ENCODE measurements at places on chromosomes 12 and 14. TPM values are rescaled to one million over a fixed set of nuclear protein-coding genes. Genes with fewer than 3 reads are reported as not detected.

- DNase-seq, result peak; percentile 87
Observed at GRCh38 chr12:113092607-113093408, 36.3 kb downstream of the DTX1 start.

The GUCY2C gene
- polyA plus RNA-seq, result 0.02 TPM

The KRT74 gene
- polyA plus RNA-seq, result 0.14 TPM

GRCh38 chr14:104286086-104286485 is 147.7 kb downstream of the KIF26A start:
- DNase-seq, result peak; percentile 25

The PTGDR gene
- 0.32 TPM for polyA plus RNA-seq

The SLC25A29 gene
- 20.9 TPM for polyA plus RNA-seq

- no peak for DNase-seq
Observed at GRCh38 chr14:100769035-100769939, 42.6 kb downstream of the DLK1 start.

The KRT85 gene
- not detected for polyA plus RNA-seq

GRCh38 chr14:21868442-21869046 is 194.9 kb upstream of the OR4E1 start:
- peak; percentile 10 for DNase-seq

DNA sequence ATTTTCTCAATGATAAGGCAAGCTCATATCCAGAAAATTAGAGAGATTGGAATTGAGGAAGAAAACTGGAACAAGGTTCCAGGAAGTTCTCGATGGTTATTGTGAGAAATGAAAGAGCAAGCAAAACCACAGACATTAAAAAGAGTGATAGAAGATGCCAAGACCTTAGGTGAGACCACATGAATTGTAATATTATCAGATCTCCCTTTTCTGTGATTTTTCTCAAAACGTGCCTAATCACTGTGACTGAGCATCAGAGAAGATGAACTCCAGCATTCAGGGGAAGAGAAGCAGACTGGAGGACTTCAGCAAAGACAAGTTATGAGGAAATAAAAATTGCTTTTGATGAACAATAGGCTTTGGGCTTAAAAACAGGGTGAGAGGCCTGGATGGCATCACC is 278.8 kb downstream of the SOX5 start:
- no peak for DNase-seq

DNA sequence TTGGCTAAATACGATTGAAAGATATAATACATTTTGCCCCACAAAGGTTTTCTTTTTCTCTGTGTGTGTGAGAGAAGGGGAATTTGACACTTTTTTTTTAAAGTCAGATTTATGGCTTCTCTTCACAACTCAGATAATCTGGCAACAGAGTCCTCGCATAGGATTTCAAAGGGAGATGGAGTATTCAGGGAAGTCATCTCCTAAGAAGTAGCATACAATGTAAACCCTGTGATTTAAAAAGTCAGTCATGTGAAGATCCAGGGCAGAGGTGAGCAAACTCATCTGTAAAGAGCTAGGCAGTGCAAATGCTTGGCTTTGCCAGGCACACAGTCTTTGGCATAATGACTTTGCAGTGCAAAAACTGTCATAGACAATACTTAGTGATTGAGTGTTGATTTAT is 1526.3 kb downstream of the AACS start:
- DNase-seq, result no peak

The GALNT8 gene
- polyA plus RNA-seq, result 3.5 TPM

- no peak for DNase-seq
Observed at GRCh38 chr14:26132061-26132645, 465.7 kb downstream of the NOVA1 start.

DNA sequence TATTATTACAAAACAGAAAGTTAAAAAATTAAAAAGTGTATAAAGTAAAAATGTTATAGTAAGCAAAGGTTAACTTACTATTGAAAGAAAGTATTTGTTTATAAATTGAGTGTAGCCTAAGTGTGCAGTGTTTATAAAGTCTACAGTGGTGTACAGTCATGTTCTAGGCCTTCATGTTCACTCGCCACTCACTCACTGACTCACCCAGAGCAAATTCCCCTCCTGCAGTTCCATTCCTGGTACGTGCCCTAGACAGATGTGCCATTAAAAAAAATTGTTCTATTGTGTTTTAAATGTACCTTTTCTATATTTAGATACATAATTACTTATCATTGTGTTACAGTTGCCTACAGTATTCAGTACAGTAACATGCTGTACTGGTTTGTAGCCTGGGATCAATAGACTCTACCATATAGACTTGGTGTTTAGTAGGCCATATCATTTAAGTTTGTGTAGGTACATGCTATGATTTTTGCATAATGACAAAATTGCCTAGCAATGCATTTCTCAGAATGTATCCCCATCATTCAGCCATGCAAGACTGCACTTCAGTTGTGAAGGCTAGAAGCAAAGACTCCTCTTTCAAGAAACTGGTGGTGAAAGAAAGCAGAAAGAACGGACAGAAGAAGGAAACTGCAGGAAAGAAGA is 100.6 kb downstream of the DACT1 start:
- DNase-seq, result no peak

GRCh38 chr12:19572920-19573558 is 133.7 kb downstream of the AEBP2 start:
- no peak for DNase-seq

- no peak for DNase-seq
Observed at GRCh38 chr12:119661882-119662281, 6.1 kb upstream of the PRKAB1 start.

- no peak for DNase-seq
Observed at GRCh38 chr12:69059465-69060457, 126.8 kb upstream of the CPM start.

The PLXNC1 gene
- 2.4 TPM for polyA plus RNA-seq

- no peak for DNase-seq
Observed at GRCh38 chr14:96257056-96257455, 1.0 kb downstream of the BDKRB1 start.

DNA sequence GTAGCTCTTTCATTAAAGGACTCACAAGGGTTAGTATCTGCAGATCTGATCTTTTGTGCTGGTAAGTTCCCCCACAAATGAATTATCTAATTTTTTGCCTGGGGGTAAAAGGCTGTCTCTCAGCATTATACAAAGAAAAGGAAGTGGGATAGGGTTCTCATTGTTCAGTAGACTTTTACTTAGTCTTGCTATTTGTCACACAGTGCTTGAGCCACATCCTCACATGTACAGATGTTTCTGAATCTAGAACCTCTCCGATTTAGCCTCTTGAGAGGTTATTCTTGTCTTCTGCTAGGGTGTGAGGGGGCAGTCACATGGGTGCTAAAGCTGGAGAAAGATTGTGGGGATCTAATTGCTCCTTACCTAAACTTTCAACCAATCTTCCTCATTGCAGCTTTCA is 93.0 kb downstream of the SLC41A2 start:
- DNase-seq, result no peak

GRCh38 chr12:14283489-14284144 is 81.9 kb upstream of the ATF7IP start:
- no peak for DNase-seq

The PIWIL1 gene
- not detected for polyA plus RNA-seq

The IL31 gene
- not detected for polyA plus RNA-seq

- no peak for DNase-seq
Observed at GRCh38 chr14:83347874-83348273, 1814.2 kb upstream of the SEL1L start.

DNA sequence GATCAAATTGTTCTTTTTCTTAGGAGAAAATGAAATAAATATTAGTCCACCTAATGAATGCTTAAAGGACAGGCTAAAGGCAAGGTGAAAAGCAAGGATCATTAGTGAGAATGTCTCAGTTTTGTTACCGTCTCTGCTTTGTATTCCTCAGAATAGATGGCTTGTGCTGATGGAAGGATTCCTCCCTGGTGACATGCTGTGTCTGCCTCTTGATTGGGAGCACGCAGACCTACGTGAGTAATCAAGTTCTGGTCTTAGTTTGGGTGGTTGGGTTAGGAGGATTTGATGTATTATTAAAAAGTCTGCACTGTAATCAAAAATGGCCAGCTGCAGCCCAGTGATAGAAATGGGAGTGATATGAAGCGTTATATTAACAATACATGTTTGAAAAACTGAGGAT is 78.8 kb upstream of the RTL1 start:
- DNase-seq, result no peak

DNA sequence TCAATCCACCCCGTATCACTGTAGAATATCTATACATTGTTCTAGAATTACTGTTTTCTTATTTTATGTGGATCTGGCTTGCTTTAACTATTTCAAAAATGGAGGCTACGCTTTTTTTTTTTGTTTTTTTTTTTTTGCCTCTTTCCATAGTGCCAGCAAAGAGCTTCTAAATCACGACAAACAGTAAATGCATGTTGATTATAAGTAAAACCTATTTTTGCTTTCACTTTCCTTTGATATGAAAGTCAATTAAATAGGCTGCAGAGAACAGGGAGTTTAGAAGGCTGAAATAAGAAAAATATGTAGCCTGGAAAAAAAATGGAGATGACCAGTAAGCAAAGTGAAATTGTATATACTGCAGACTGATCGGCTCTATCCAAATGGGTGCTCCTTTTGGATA is 112.3 kb upstream of the AMIGO2 start:
- DNase-seq, result no peak

DNA sequence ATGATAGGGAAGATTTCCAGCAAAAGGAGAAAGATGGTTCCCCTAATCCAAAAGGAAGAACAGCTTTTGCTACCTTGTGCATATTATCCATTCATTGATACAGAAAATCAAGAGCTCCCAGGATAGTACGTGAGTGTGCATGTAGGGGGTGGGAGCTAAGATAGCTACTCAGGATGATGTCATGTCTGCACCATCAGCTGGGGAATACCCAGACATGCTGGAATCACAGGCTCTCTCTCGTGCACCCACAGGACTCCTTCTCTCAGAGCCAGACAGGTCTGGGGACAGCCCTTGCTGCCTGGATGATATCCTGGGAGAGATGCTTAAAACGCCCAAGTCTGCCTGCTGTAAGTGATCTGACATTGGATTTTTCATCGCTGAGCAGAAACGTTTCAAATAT is 38.9 kb downstream of the FOXN3 start:
- peak; percentile 37 for DNase-seq

The MYF6 gene
- 0.11 TPM for polyA plus RNA-seq

Measured in right cardiac atrium (tissue), 5 donors.